ENCODE measurements at places on chromosomes 7 and 10. TPM values are rescaled to one million over a fixed set of nuclear protein-coding genes. Genes with fewer than 3 reads are reported as not detected.

ADAMTS14 gene
- total RNA-seq = not detected

THSD7A gene
- 47.2 TPM for total RNA-seq

CCL24 gene
- total RNA-seq = 0.28 TPM

KCND2 gene
- total RNA-seq = not detected

CYP2C8 gene
- total RNA-seq = not detected

RADIL gene
- 1.0 TPM for total RNA-seq

C10orf67 gene
- total RNA-seq = not detected

TNRC18 gene
- 23.5 TPM for total RNA-seq

C1QL3 gene
- 0.09 TPM for total RNA-seq

LIPK gene
- not detected for total RNA-seq

CCDC186 gene
- total RNA-seq = 13.0 TPM

ARHGAP22 gene
- total RNA-seq = 72.1 TPM

CDK14 gene
- total RNA-seq = 24.1 TPM

FAM25A gene
- total RNA-seq = not detected

ARHGEF35 gene
- 0.56 TPM for total RNA-seq

ADAM12 gene
- total RNA-seq = 4.2 TPM

CYP2C18 gene
- total RNA-seq = not detected

PAX4 gene
- not detected for total RNA-seq

PCDH15 gene
- total RNA-seq = under 0.01 TPM

HTR5A gene
- not detected for total RNA-seq

NOS3 gene
- 54.8 TPM for total RNA-seq

DYNC1I1 gene
- total RNA-seq = 0.54 TPM

PTPN20 gene
- total RNA-seq = not detected

LMOD2 gene
- not detected for total RNA-seq

CRHR2 gene
- total RNA-seq = not detected

TES gene
- total RNA-seq = 109 TPM

STAG3 gene
- total RNA-seq = 0.09 TPM

APBB1IP gene
- total RNA-seq = not detected

CYP3A5 gene
- total RNA-seq = not detected

SLC18A3 gene
- under 0.01 TPM for total RNA-seq

TMEM254 gene
- 4.1 TPM for total RNA-seq

PRF1 gene
- not detected for total RNA-seq

NEUROD6 gene
- not detected for total RNA-seq

UCMA gene
- total RNA-seq = not detected

PANK1 gene
- total RNA-seq = 3.1 TPM

ADIRF gene
- 21.6 TPM for total RNA-seq

ARL4A gene
- 30.0 TPM for total RNA-seq

SLC39A12 gene
- under 0.01 TPM for total RNA-seq

NAT16 gene
- total RNA-seq = not detected

PVRIG gene
- not detected for total RNA-seq

ZNF117 gene
- 7.8 TPM for total RNA-seq

TMEM196 gene
- total RNA-seq = not detected

TRPV5 gene
- not detected for total RNA-seq

CHAT gene
- total RNA-seq = not detected

ASAH2 gene
- 0.63 TPM for total RNA-seq

TMEM229A gene
- total RNA-seq = not detected

GSAP gene
- total RNA-seq = 2.8 TPM

PHKG1 gene
- 0.36 TPM for total RNA-seq

DGKB gene
- total RNA-seq = not detected

KAZALD1 gene
- total RNA-seq = 1.7 TPM

NHLRC2 gene
- total RNA-seq = 11.1 TPM

CFAP46 gene
- 2.3 TPM for total RNA-seq

TUBAL3 gene
- 0.18 TPM for total RNA-seq

ATP5MK gene
- 198 TPM for total RNA-seq

CPED1 gene
- 0.27 TPM for total RNA-seq

Data from endothelial cell of coronary artery (primary cell).